ENCODE measurements at places on chromosomes 4 and X.

GRCh38 chrX:53262918-53263394, 18.4 kb downstream of the IQSEC2 start:
- no peak for DNase-seq

GRCh38 chrX:107205770-107206696, at the start of the genes DNAAF6 and NUP62CL:
Gene DNAAF6, plus strand, starts transcription at chrX:107206611. Its CDS starts 6,265 bp downstream, at chrX:107212876.
Gene NUP62CL, minus strand, starts transcription at chrX:107206433. Its CDS starts 31,287 bp downstream, at chrX:107175146.
- DNase-seq, result peak; percentile 27

- no peak for DNase-seq
These were observed 274.3 kb downstream of the FRMPD4 start for GRCh38 chrX:12412561-12412960.

DNA sequence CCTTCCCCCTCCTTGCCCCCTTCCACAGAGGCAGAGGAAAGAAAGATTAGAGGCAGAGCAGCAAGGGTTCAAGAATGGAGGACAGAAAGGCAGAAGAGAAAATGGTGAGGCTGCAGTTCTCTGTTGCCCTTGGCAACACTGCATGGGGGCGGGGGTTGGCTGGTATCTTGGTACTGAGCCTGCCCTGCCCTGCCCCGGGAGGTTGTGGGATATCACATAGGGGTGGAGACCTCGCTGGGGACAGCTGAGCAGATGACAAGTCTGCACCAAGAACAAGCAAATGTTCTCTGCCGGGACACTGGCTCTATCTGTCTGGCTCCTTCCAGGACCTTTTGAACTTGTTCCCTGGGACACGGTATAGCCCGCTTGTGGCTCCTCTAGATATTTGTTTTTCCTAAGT, 39.8 kb downstream of the NHS start:
- DNase-seq, result no peak

GRCh38 chr4:118950929-118951570, 62.4 kb downstream of the SYNPO2 start:
- DNase-seq, result no peak

DNA sequence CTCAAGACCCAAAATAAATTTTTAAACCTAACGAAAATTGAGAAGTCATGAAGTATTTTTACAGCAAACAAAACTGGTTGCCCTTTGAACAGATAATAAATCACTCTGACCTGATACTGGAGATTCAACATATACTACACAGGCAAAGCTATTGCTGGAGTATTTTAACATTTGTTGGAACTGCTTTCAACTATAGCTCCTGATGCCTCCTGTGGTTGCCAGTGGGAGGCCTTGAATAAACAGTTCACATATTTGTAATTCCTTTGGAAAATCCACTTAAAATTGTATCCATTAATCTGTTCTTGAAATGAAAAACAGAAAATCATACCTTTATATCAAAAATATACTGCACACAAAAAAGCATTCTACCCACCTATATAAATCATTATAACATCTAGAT, 605.1 kb downstream of the KCTD8 start:
- no peak for DNase-seq

DNA sequence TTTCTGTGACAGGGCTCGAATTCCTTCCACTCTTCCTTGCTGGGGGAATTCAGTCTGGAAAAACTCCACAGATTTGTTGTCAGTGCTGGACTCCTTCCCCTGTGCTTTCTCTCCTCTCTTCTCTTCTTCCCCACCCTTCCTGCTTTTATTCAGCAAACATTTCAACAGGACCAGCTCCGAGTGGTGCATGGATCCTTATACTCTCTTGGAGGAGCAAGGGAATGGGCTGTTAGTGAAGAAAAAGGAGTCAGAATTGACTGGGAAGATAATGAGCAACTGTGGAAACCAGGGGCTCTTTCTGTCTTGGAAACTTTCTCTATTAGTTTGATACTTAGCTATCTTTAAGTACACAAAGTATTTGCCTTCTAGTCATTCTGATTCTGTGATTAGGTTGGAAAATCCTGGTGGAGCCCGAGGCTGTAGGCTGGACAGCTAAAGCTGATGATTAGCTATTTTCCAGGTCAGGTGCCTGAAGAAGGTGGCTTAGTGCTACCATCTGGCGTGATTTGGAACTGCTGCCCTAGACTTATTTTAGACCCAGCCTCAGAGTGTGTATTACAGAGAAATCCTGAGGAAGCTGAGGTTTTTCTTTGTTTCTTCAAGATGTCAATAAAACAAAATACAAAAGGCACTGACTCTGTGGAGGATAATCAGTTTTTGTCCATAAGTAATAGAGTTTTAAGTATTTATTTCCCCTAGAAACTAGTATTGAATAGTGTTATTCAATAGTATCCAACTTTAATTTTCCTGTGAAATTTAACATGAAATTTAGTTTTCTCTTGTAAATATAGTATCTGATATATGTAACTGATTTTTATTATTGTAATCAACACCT, 38.4 kb downstream of the NAP1L5 start:
- peak; percentile 20 for DNase-seq

GRCh38 chrX:9135901-9136510, 102.1 kb upstream of the FAM9B start:
- no peak for DNase-seq

DNA sequence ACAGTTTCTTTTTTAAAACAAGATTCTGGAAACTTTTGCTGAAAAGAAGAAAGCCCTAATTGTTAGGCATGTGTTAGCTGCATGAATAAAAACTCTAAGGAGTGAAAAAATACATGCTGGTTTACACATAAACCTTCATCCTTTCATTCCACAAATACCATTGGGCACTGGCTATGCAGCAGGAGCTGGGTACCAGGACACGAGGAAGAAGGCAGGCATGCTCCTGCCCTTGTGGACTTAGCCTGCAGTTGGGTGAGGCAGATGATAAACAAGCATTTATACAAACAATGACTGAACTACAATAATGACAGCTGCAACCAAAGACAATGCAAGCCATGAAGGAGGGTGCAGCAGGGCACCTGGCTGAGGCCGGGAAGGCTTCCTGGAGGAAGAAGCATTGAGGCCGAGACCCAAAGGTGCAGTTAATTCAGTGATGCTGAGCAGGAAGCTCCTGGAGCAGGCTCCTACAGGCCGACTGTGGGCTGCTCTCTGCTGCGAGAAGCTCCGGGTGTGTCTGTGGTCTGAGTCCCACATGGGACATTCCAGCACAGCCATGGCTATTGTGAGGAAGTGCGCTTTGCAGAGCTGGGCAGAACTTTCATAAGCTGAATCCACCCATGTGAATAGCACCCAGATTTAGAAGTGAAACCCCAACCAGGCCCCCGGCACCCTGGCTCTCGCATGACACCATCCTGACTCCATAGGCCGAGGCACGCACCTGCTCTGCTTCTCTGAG, 44.0 kb upstream of the MXD4 start:
- no peak for DNase-seq

- DNase-seq, result no peak
These were observed 15.7 kb downstream of the FHL1 start for GRCh38 chrX:136162827-136163570.

DNA sequence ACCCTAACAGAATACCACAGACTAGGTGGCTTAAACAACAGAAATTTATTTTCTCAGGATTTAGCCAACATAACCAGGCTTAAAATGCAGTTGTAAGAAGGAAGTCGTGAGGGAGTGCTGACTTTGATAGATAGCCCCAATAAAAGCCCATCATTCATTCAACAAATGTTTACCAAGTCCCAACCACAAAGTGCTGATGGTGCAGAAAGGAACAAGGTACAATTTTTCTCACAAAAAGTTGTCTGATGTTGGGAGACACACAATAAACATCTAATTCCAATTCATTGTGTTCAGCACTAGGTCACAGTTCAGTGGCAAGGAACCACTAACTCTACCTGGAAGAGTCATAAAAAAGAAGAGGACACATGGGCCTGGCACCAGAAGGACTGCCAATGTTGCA, 42.2 kb downstream of the AKAP4 start:
- no peak for DNase-seq

DNA sequence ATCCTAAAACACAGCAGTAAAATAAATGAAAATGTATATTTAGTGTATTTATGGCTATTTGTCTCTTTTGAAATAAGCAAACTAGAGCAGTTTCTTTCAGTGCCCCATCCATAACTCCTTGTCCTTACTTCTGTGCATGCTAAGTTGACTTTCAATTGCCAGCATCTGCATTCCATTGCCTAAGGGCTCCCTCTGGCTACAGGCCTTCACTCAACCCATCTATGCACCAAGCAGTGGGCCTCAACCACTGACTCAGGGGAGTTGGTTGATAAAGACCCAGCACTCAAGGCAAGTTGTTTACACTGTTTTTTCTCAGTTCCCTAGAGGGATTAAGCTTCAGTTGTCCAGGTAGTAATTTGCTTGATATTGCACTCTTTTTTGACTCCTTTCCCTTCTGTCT, 265.7 kb downstream of the IQCM start:
- no peak for DNase-seq

GRCh38 chrX:20432048-20432447, 165.3 kb upstream of the RPS6KA3 start:
- DNase-seq, result no peak

DNA sequence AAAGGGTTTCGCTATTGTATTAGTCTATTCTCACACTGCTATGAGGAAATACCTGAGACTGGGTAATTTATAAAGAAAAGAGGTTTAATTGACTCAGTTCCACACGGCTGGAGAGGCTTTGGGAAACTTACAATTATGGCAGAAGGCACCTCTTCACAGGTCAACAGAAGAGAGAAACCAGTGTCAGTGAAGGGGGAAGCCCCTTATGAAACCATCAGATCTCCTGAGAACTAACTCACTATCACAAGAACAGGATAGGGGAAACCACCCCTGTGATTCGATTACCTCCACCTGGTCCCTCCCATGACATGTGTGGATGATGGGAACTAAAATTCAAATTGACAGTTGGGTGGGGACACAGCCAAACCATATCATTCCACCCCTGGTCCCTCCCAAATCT, 589.5 kb downstream of the CENPC start:
- no peak for DNase-seq

- no peak for DNase-seq
These were observed 27.9 kb upstream of the PAPSS1 start for GRCh38 chr4:107747748-107748486.

GRCh38 chr4:172489861-172490260, 676.7 kb downstream of the GALNTL6 start:
- DNase-seq, result no peak

DNA sequence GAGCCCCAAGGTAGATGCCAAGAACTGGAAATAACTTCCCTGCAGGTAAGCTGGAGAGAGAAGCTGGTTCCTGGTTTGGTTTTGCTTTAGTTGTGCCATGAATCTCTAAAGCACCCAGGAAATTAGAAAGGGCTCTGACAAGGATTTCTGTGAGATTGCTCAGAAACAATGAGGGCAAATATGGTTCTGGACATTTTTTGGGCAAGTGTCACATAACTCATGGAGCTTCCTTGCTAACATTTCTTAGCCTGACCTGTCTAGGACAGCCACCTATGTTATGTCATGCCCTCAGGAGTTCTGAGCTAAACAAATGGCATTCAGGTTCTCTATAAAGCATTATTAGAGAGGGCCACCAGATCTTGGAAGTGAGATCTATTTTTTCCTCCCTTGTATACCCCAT, 131.8 kb downstream of the GUCY2F start:
- DNase-seq, result no peak

GRCh38 chr4:174764105-174764729, 64.8 kb downstream of the GLRA3 start:
- peak; percentile 1 for DNase-seq

- DNase-seq, result no peak
These were observed 399.8 kb upstream of the MAD2L1 start for GRCh38 chr4:120466429-120466828.

DNA sequence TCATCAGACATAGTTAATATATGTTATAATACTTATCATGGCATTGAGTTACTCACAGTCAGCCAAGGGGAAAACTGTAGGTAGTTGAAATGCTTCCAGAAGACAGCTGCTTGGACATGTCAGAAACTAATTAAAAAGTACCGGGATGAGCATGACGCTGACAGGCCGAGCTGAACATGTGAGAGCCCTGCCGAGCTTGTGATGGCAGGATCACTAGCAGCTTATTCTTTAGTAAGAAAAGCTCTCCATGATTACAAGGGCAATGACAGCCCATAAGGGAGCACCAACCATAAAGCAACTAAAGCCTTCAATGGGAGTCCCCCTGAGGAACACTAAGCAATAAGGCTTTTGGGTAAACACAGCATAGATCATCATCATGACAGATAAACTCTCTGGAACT, 435.6 kb downstream of the TLL1 start:
- DNase-seq, result no peak

GRCh38 chr4:17112292-17112659, 213.8 kb upstream of the LDB2 start:
- DNase-seq, result no peak

DNA sequence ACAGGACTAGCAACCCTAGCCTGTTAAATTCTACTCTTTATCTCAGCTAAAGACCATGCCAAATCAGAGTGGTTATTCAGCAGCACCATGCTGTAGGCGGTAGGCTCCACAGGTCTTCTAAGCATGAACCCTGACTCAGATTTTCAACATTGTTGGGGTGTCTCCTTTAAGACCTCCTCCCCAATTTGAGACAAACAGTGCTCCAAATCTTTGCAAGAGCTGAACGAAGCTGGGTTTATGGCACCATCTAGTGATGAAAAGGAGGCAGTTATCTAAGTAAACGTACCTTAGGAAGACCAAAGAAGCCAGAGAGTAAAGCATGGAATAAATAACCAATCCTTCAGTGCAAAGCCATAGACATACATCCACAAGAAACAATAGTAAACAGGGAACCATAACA, 334.5 kb upstream of the SLC7A11 start:
- DNase-seq, result no peak

- no peak for DNase-seq
These were observed 27.4 kb upstream of the HPGD start for GRCh38 chr4:174549721-174550120.

DNA sequence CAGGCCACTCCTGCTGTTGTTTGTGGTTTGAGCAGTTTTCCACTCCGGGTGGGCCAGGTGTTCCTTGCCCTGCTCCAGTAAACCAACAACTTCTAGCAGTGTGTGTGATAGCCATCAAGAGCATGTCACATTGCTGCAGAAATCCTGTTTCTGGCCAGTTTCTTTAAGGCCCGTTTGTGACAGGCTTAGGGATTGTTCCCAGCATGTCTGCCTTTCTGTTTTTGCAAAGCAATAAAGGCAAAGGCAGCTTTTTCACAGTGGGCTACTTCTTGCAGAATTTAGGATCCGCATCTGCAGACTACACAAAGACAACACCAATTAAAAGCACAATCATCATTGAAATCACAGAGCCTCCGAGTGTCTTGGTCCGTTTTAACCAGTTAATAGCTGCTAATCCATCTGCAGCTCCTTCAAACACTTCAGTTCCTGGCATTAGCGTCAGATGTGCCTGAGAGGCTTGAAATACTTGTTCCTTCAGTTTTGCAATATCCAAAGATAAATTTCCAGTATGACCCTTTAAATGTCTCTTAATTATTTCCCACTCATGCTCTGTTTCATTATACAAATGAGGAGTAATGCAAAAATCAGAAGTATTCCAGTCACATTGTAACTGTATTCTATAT, 65.1 kb downstream of the ADAM29 start:
- no peak for DNase-seq

DNA sequence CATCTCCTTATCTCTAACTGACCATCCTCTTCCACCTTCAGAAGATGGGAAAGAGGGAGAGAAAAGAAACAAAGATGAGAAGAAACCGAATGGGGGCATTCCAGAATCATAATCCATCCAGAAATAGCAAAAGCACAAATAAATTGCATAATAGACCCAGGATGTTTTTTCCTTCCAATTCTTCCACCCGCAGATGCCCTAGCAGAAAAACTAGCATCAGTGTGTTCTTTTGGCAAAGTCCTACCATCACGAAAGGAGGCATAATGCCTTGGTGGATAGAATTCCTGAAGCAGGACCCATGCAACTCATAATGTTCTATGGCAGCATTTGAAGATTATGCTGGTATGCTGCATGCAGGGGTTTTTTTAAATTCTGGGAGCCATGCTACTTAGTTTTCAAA, 279.2 kb downstream of the PPP3CA start:
- DNase-seq, result no peak
